ENCODE measurements at places on chromosomes 7 and 10. TPM values are rescaled to one million over a fixed set of nuclear protein-coding genes. Genes with fewer than 3 reads are reported as not detected.

BAMBI gene
- total RNA-seq = 0.44 TPM

FGL2 gene
- total RNA-seq = 1.1 TPM

CYP2C9 gene
- not detected for total RNA-seq

GJD4 gene
- not detected for total RNA-seq

PLA2G12B gene
- not detected for total RNA-seq

All from activated naive CD8-positive, alpha-beta T cell treated with anti-CD3 and anti-CD28 coated beads for 36 hours (primary cell).